Renal cortical epithelial cell (primary cell): ENCODE measurements at places on chromosomes 5 and 9. TPM values are rescaled to one million over a fixed set of nuclear protein-coding genes. Genes with fewer than 3 reads are reported as not detected.

DNA sequence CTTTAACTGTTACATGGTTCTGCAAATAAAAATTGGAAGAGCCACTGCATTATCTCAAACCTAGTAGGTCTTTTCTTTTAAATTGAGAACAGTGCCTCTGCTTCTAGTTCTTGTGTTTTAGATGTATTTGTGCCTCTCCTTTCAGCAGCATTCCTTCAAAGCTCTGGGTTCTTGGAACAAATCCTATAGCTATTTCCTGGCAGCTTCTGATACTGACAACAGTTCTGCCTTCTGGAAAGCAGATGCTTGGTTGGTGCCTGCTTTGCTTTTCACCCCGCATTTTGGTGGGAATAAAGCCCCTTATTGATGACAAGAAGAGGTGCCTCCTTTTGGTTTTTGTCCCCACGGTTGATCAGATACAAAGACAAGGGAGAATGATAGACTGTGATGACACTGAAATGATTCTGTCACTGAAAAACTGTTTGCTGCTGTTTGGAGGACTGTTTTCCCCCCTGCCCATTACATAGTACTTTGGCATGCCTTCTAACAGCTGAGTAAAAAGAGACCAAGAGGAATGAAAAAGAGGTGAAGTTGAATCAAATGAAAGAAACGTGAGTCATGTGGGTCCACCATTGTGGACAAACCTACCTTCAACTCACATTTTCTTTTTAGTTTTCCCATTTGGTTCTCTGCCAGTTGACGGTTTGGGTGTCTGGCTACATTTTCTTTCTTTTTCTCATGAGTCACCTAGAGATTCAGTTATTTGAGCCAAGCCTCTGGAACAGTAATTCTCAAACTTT lies 5.6 kb downstream of the PTCD2 start:
- peak; percentile 50 for DNase-seq

PCDHGB2 gene
- total RNA-seq: 0.35 and 2.7 TPM in 2 replicates

GRCh38 chr5:32297181-32298058 lies 15.3 kb downstream of the MTMR12 start:
- DNase-seq: peak; percentile 58

GBGT1 gene
- 3.1 and 5.1 TPM in 2 replicates for total RNA-seq

LHX3 gene
- not detected in 2 replicates for total RNA-seq

DNA sequence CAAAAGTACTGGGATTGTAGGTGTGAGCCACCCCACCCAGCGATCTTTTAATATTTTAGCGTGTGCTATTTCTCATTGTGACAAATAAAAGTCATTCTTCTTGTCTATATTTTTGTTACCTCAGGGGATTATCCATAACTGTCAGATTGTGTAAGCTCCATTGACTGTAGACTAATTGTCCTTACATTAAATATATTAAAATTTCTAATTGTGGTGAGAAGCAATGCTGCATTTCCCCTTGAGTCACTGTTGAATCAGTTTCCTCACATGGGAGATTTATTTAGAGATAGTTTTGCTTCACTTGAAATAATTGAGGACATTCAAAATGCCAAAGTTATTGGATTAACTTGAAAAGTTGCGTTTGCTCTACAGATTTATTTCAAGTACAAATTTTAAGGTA lies 782.4 kb upstream of the WWC1 start:
- no peak for DNase-seq

SLC36A2 gene
- total RNA-seq: 0.89 TPM in 1 of 2 replicates, not detected in the other

SVEP1 gene
- under 0.01 and 0.17 TPM in 2 replicates for total RNA-seq

DNA sequence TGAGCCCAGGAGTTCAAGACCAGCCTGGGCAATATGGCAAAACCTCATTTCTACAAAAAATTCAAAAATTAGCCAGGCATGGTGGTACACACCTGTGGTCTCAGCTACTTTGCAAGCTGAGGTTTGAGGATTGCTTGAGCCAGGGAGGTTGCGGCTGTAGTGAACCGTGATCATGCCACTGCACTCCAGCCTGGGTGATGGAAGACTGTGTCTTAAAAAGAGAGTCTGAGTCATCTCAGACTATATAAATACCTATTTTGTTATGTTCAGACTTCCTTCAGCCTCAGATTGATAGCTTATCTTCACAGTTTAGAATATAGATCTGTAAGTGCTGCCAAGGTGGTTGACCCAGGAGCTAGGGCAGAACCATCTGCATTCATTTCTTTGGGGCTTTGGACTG lies 1.6 kb upstream of the PAIP2 start:
- peak; percentile 11 for DNase-seq

NME5 gene
- 7.1 and 17.1 TPM in 2 replicates for total RNA-seq

DNA sequence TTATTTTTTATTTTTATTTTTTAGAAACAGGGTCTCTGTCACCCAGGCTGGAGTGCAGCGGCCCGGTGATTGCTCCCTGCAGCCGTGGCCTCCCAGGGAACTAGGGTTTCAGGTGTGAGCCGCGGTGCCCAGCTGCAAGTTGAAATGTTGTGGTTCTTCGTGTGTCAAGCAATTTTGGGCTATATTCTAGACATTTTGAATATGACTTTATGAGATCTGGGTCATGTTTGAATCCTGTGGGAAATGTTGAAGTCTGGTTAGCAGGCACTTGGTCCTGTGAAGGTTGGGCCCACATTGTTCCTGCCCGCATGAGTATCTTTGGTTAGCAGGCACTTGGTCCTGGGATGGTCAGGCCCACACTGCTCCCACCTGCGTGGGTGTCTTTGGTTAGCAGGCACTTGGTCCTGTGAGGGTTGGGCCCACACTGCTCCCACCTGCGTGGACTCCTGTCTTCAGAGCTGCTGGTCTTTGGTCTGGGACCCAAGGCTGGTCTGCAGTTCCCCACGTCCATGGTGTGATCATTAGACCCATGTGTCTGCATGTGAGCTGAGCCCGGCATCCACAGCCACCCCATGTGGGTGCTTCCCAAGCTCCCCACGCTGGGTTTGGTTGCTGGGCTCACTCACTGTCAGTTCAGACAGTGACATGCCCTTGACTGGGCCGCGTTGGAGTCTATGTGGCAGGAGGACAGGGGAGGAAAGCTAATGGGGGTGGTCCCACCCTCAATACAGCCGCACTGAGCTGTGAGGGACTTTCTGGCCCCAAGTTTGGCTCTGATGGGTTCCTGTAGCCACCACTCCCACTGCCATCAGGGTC lies 7.1 kb downstream of the FBXW5 start:
- DNase-seq: no peak

PTGR1 gene
- 106 and 167 TPM in 2 replicates for total RNA-seq

PTPRD gene
- total RNA-seq: 38.2 and 85.4 TPM in 2 replicates

PCDHGC4 gene
- 1.1 TPM in 1 of 2 replicates, not detected in the other for total RNA-seq

- DNase-seq: peak; percentile 7
Measured at GRCh38 chr9:121023064-121023463, 27.0 kb downstream of the C5 start.

WDR38 gene
- total RNA-seq: not detected in 2 replicates

ZNF189 gene
- 16.8 and 36.3 TPM in 2 replicates for total RNA-seq

- DNase-seq: no peak
Measured at GRCh38 chr9:128033609-128034008, 33.5 kb downstream of the NAIF1 start.

PPP1R26 gene
- 22.7 and 32.7 TPM in 2 replicates for total RNA-seq

GRCh38 chr5:144427866-144428265 lies 257.2 kb downstream of the KCTD16 start:
- DNase-seq: peak; percentile 21

DNA sequence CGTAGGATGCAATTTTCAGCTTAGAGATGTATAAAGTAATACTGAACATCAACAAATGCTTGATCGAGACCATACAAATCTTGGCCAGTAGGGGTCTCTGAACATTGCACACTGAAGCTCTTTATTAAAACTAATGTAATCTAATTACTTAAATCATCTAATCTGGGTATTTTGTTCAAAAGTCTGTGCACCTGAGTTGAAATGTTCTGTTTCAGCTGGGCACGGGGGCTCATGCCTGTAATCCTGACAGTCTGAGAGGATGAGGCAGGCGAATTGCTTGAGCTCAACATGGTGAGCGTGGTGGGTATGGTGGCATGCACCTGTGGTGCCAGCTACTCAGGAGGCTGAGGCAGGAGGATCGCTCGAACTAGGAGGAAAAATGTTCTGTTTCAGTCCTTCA lies 41.0 kb downstream of the ESM1 start:
- DNase-seq: peak; percentile 38

- DNase-seq: no peak
Measured at GRCh38 chr9:4663956-4664355, 1.9 kb downstream of the PLPP6 start.

GRCh38 chr5:77358255-77359205 lies 133.6 kb downstream of the WDR41 start:
- DNase-seq: peak; percentile 68

- DNase-seq: peak; percentile 51
Measured at GRCh38 chr5:81657386-81657785, 93.5 kb downstream of the SSBP2 start.

FSD1L gene
- total RNA-seq: 9.4 and 12.1 TPM in 2 replicates

- no peak for DNase-seq
Measured at GRCh38 chr5:113764382-113764781, 250.9 kb downstream of the YTHDC2 start.
